ENCODE measurements at places on chromosomes 2 and 18.

DNA sequence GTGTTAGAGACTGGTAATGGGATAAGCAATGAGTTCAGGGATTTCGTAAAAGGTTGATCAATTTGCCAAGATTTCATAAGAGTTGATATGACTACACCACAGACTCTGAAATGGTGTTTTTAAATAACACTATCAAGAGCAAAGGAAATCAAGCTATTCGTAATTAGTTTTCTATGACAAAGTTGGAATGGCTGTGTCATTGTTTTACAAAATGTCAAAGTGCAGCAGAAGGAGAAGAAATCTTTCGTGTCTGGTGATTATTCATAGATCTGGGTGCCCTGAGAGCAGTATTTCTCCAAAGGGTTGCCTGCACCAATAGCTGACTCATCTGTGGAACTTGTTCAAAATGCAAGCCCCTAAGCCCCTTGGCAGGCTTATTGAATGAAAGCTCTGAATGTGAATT is 70.1 kb downstream of the NABP1 start:
- no peak for DNase-seq

GRCh38 chr2:126449677-126450076 is 206.3 kb upstream of the GYPC start:
- DNase-seq = no peak

- DNase-seq = no peak
Measured at GRCh38 chr2:231357931-231358330, 37.6 kb upstream of the B3GNT7 start.

- no peak for DNase-seq
Measured at GRCh38 chr2:48545244-48545643, 15.3 kb downstream of the STON1 start.

- no peak for DNase-seq
Measured at GRCh38 chr2:103161456-103162289, 399.8 kb downstream of the TMEM182 start.

DNA sequence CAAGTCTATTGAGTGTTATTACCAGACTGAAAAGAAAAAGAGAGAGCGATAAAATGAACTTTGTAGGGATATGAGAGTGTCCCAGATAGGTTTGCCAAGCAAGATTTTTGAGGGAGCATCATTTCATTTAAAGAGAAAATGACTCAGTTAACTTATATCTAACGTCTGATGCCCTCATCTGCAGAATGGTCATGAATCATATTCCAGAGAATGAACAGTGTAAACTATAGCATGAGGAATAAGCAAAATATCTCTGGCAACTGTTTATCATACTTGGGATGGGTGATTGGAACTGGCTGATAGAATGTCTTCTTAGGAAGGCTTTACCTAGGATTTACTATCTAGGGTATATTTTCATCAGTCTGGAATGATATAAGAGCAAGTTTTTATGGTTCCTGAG is 289.4 kb downstream of the CMPK2 start:
- DNase-seq = no peak

GRCh38 chr2:202056611-202057010 is 16.4 kb upstream of the KIAA2012 start:
- DNase-seq = no peak

GRCh38 chr2:159035790-159036411 is 67.5 kb downstream of the TANC1 start:
- no peak for DNase-seq

- no peak for DNase-seq
Measured at GRCh38 chr2:222707689-222708273, 36.3 kb downstream of the MOGAT1 start.

DNA sequence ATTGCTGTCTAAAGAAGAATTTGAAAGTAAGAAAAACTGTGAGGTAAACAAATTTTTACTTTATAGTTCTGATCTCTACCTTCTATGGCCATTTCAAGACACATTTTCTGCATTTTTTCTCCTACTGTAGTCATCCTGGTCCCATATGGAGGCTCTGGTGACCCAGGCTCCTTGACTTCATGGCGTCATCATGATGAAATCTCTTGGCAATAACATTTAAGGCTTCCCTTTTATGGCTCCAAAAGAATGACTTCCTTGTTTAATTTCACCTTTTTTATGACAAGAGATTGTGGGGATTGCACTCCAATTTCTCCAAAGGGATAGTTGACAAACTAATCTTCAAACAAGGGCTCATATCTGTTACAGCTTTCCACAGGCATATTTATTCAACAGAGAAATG is 143.0 kb upstream of the SCN7A start:
- DNase-seq = no peak

DNA sequence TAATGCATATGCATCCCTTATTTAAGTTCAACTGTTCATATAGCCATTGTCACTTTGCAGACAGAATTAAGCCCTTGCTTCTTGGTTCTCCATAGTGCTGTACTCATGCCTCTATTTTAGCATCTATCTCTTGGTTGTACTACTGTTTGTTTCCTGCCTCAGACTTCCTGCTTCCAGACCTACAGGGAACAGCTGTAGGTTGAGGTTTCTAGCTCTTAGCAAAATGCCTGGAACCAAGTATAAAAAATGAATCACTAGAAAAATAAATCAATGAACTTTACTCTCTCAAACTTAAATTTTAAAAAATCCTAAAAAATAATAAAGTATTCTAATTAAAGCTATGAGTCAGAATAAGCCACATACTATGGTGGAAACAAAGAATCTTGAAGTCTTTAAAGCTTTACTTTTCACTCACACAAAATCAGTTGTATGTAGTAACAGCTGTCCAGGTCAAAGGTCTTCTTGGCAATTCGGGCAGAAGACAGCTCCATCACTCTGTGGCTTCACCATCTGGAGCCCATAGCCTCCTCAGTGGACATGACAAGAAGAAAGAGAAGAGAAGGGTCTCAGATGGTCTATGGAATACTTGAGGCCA is 1228.1 kb upstream of the GYPC start:
- no peak for DNase-seq

DNA sequence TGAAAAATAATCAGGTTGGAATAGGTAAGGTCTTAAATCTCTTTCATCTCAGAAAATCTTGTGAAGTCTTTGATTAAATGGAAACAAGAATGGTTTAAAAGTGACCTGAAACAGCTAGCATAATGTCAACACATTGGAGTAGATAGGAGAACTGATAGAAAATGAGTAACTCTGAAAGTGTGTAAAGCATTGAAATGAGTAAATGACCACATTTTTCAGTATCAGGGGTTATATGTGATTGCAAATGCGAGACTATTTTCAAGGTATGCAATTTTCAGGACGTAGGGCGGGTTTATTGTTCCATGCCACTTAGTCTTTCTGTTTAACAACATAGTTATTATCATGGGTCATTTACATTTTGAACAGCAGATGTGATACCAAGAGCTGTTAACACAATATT is 1383.2 kb downstream of the LRP1B start:
- no peak for DNase-seq

DNA sequence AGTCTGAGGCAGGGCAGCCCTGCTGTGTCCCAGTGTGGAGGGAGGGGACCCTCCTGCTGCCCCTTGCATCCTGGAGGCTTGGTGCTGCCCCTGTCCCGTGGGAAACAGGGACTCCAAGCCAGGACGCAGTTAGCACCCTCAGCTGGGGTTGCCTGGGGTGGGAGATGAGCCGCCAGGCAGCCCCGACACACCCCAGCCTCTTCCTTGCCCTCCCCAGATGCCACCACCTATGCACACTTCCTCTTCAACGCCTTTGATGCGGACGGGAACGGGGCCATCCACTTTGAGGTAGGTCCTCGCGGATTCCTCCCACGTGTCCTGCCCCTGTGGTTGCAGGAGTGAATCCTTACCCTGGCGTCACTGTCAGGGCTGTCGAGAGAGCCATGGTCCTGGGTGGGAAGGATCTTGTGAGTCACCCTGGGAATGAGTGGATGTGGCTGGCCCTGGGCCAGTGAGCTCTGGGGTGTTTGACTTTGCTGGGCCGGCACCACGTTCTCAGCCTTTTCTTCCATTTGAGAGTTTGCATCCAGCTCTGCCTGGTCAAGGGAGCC is 27.5 kb upstream of the FAHD2A start:
- DNase-seq = no peak

- DNase-seq = no peak
Measured at GRCh38 chr2:23021311-23022120, 363.5 kb upstream of the KLHL29 start.

GRCh38 chr2:29223851-29224692 is 108.9 kb downstream of the CLIP4 start:
- DNase-seq = no peak

DNA sequence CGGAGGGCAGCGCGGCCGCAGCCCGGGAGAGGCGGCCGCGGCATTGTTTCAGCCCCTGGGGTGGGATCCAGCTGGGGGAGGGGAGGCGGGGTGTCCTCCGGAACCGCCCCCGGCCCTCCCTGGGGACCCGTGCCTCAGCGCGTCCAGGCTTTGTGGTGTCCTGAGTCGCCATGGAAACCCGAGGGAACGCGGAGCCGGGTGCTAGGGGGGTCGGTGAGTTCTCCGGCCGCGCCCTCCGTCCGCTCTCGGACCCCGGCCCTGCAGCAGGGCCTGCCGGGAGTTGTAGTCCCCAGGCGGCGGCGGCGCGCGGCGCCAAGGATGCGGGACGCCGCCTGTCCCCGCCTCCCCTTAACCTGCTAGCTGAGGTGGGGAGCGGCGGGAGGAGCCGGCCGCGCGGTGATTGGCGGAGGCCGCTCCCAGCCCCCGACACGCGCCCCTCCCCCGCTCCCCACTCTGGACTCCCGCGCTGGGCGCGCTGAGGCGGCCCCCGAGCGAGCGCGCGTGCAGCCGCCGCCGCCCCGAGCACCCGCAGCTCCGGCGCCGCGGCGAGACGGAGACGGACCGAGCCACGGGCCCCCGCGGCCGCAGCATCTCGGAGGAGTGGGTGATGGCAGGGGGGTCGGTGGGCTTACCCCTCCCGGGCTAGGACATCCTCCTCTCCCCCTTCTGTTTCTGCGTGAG is at the start of gene DPYSL5:
TSS of gene DPYSL5 (plus strand) at position 478 of the 681 bp plus-strand sequence. CDS start 50,368 bp downstream, outside the sequence.
- no peak for DNase-seq

DNA sequence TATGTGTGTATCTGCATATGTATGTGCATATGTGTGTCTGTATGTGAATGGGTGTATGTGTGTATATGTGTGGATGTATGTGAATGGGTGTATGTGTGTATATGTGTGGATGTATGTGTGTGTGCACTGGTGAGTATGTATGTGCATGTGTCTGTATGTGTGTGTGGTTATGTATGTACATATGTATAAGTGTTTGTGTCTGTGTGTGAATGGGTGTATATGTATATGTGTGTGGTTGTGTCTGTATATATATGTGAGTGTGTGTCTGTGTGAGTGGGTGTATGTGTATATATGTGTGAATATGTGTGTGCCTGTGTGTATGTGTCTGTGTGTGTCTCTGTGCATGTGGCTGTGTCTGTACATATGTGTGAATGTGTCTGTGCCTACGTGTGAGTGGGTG is 748.4 kb upstream of the HS6ST1 start:
- DNase-seq = no peak

GRCh38 chr2:97752342-97753334 is 39.3 kb downstream of the ZAP70 start:
- no peak for DNase-seq

- DNase-seq = no peak
Measured at GRCh38 chr2:35503311-35503710, 852.3 kb upstream of the CRIM1 start.

DNA sequence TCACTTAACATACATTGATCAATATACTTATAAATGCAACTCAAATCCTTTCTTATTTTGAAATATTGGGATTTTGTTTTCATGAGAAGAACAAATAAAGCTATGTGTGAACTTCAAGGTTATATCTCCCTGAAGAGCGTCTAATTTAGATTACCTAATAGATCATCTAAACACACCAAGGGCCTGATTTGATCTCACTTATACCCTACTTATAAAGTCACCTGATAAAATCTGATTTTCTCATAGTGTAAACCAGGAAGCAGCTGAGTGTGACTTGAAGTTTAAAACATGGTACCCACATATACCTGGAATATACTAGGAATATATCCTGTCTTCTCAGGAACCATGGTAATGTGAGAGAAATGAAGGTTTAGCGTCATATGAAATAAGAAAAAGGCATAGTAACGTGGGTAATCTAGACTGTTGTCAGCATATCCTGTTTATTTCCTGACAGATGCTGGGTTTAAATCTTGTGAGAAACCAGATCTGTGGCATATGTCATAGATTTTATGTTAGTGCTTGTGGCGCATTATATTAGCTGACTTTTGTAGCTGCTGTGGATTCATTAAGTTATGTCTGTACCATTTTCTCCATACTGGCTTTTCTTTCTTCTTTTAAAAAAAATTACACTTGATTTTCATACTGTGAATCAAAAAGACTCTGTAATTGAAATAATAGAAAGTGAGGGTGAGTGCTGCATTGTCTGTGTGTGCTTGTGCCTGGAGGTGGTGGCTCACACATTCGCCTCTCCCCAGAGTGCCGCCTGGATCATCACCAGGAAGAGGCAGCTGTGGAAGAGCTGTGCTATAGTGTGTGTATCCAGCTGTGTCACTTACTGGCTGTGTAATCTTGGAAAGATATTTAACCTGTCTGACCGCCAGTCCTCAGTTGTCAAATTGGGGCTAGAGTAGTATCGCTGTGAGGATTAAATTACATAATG is 164.0 kb downstream of the MYO3B start:
- DNase-seq = no peak

DNA sequence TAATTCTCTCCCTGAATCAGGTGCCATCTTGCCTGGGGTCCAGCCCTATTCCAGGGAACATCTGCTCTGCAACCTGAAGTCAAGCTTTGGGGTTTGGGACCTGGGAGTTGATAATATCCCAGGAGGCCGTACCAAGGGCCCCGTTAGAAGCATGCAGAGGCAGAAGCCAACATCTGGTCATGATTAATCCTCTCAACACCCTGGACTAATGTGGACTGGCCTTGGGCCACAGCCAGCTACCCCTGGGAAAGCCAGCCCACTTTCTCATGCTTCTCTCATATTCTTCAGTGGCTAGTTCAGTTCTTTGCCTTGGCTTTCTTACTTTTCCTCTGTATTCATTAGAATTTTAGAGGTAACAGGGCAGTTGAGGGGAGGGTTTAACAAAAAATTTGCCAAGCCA is 515.6 kb upstream of the NRP2 start:
- DNase-seq = no peak

GRCh38 chr2:181140414-181140813 is 160.0 kb downstream of the UBE2E3 start:
- DNase-seq = no peak

DNA sequence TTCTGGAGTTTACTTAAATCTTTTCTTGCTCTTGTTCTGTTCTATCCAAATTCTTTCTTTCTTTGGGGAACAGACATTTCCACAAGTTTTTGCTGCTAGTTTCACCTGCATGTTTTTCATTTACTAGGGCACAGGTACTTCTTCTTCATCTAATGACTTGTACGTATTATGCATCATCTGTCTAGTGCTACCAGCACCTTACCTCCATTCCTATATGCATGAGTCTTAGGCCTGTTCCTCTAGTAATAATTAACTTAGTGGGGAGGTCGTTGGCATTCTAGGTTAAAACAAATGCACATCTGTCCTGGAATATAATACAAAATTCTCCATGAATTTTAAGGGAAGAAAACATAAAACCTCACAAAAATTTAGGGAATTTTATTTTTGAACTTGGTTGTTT is 164.5 kb upstream of the STON1 start:
- no peak for DNase-seq

- no peak for DNase-seq
Measured at GRCh38 chr2:48912110-48912509, 156.6 kb upstream of the LHCGR start.
